ENCODE measurements at places on chromosomes 13 and 19. TPM values are rescaled to one million over a fixed set of nuclear protein-coding genes. Genes with fewer than 3 reads are reported as not detected.
A peak's percentile ranks its signal among the peaks of the same experiment; 100 is the strongest.

GRCh38 chr19:51477344-51477743 is 995 bp upstream of the CEACAM18 start:
- no peak for DNase-seq

DNA sequence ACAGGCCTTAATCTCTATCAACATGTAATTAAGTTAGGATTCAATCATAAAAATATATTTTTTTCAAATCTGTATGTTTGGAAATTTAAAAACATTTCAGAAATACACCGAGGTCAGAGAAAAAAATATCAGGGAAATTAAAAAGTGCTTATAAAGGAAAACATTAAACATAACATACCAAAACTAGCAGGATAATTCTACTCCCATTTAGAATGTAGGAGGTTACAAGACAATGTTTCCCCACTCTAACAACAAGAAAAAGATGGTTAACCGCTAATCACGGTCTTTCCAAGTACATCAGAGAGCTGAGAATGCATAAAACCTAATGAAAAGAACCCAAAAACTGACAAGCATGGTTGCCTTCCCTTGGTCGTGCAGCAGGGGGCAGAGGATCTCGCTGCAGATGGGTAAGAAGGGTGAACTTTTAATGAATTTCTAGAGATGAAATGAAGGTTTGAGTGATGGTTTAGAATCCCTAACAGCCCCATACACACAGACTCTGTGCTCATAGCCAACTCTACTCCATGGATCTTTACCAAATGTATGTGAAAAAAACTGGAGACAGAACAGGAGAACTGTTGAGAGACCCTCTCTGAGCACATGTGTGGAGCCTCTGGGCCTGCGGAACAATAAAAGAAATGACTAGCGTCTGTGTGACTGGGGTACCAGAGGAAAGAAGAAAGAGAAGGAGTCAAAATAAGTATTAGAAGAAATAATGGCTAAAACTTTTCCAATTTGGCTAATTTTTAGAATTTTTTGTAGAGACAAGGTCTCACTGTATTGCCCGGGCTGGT is 51.3 kb upstream of the LSM14A start:
- DNase-seq = peak; percentile 36

- DNase-seq = no peak
These were observed 8.2 kb downstream of the LAIR1 start for GRCh38 chr19:54356444-54357056.

GRCh38 chr19:14434543-14435319 is 1.6 kb downstream of the PKN1 start:
- DNase-seq = peak; percentile 79

DNA sequence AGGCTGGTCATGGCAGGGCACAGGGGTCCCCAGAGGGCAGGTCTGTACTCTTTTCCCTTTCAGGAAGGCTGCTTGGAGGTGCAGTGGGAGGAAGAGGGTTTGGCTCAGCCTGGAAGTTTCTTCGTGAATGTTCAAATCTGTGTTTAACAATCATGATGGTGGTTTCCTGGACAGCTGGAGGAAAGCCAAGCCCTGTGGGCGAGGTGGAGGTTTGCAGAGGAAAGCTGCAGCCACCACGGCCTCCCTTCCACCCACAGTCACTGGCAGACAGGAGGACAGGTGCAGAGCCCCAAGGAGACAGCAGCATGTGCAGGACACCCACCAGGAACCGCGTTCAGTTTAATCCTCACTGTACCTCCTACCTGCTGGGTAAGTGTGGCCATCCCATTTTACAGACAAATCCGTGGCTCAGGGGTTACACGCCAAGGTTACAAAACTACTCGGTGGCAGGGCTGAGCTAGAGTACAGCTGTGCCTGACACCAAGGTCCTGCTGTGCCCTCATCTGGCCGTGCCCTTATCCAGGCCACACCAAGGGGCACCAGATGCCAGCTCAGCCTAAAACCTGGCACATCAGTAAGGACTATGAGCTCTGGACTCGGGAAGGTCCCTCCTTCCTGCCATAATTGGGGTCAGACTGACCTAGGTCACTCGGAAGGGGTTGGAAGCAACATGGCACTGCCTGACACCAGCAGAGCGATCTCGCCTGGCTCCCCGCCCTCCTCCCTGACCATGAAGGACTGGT is 34.1 kb downstream of the SUGP2 start:
- DNase-seq = peak; percentile 49

- no peak for DNase-seq
These were observed 376.7 kb upstream of the KLHL1 start for GRCh38 chr13:70484931-70485330.

GRCh38 chr19:16096280-16096855 is 15.3 kb upstream of the RAB8A start:
- DNase-seq = no peak

DNA sequence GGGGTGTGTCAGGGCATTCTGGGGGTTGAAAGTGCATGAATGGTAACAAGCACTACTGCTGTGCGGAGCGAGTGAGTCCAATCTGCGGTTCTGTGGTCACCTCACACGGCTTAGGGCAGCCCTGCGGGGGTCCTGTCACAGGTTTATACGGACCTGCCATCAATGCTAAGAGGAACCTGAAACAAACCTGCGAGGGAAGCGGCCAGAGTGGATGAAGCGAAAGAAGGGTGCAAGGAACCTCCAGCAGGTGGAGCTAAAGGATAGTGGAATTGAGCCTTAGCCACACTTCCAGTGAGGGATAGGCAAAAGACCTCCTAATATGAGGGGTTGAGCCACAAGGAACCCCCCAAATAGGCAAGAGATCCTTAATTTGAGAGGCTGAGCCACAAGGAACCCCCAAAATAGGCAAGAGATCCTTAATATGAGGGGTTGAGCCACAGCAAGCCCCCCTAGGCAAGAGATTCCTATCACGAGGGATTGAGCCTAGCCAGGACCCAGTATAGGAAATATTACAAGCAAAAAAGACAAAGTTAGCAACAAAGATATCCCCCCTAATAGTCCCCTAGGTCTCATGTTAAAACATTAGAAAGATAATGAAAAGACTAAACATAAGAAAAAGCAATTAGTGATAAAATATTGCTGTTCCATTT is 6.3 kb upstream of the ZNF69 start:
- DNase-seq = peak; percentile 44

GRCh38 chr13:80881942-80882445 is 541.1 kb upstream of the SPRY2 start:
- DNase-seq = peak; percentile 57

GPR12 gene
- total RNA-seq = not detected

PRTN3 gene
- total RNA-seq = not detected

C3 gene
- 157 TPM for total RNA-seq

All from renal cortical epithelial cell (primary cell).